ENCODE measurements at places on chromosomes 4 and X.

GRCh38 chr4:37966044-37966443 is 5.8 kb downstream of the PTTG2 start:
- DNase-seq = no peak

GRCh38 chr4:15913631-15913970 is 24.9 kb downstream of the FGFBP1 start:
- peak; percentile 97 for DNase-seq

- DNase-seq = no peak
These were observed 571.1 kb downstream of the PCDH7 start for GRCh38 chr4:31291238-31291637.

- DNase-seq = no peak
These were observed 2.3 kb downstream of the S100P start for GRCh38 chr4:6695660-6696610.

- DNase-seq = peak; percentile 17
These were observed 1.2 kb downstream of the PPARGC1A start for GRCh38 chr4:23888421-23889319.
